ENCODE measurements at places on chromosomes 4 and X. TPM values are rescaled to one million over a fixed set of nuclear protein-coding genes. Genes with fewer than 3 reads are reported as not detected.

The CYSLTR1 gene
- total RNA-seq, result 8.2 TPM

The PCDH19 gene
- total RNA-seq, result 1.2 TPM

GRCh38 chr4:173477016-173477415, 53.0 kb downstream of the HAND2 start:
- no peak for DNase-seq

DNA sequence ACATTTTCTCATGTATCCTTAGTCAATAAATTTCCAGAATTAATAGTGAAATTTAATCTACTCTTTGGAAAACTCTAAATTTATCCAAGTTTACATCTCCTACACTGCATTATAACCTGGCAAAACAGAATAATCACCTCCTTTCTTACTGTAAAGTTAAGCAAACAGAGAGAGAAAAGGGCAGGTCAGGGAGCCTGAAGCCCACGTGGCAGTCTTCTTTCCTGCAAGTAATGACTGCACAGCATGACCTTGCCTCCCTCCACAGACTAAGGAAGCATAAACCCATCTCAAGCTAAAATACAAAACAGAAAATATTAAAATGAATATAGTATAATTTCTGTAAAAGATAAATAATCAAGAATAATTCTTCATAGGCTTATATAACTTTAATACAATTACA, 1153.0 kb downstream of the C4orf33 start:
- DNase-seq, result no peak

GRCh38 chr4:108370291-108371141, 201.8 kb upstream of the LEF1 start:
- DNase-seq, result no peak

GRCh38 chrX:47578692-47579091, 3.5 kb upstream of the TIMP1 start:
- no peak for DNase-seq

GRCh38 chr4:84792366-84793301, 173.9 kb downstream of the WDFY3 start:
- DNase-seq, result peak; percentile 77

DNA sequence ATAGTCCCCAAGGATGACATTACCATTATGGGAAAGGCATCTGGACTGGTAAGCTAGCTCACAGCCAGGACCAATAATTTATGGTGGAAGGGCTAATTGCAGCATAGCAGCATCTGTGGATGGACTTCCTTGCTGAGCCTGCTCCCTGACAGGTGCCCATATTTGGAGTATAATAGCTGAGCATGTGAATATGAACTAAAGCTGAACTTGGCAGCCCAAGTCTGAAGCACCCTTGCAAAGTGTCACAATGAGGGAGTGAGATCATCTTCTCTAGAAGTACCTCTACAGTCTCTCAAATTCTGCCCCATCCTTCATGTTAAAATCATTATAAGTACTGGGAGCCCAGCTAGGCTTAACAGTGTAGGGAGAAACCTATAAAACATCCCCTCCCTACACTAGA, 128.2 kb upstream of the INPP4B start:
- DNase-seq, result no peak

Data from umbilical cord (tissue), 2 donors.